Right cardiac atrium (tissue), 5 donors: ENCODE measurements at places on chromosomes 3 and 15. TPM values are rescaled to one million over a fixed set of nuclear protein-coding genes. Genes with fewer than 3 reads are reported as not detected.
A peak's percentile ranks its signal among the peaks of the same experiment; 100 is the strongest.

GRCh38 chr15:34760909-34761308, 6.1 kb upstream of the GJD2 start:
- DNase-seq: no peak

DNA sequence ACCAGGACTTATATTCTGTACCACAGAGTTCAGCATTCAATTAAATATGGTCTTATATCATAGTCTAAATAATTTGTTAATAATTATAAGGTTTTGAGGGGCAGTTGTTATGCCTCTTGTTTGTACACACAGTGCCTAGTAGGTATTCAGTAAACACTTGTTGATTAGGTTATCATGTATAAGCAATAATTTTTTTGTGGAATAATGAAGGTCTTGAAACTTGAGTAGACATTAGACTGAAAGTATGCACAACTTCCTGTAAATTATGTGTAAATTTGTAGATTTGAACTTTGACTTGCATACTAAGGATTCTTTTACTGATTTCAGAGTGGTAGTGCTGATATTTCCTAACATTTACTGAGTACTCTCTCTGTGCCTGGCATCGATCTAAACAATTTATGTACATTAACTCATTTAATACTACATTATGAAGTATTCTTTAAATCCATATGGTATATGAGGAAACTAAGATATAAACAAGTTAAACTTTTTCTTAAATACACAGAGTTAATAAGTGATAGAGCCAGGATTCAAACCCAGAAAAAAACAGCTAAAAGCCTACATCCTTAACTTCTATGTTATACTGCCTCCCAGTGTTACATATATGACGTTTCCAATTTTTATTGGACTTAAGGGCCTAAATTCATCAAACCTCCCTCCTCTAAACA, 65.1 kb downstream of the GLCE start:
- DNase-seq: no peak

- DNase-seq: no peak
Observed at GRCh38 chr3:185342459-185343174, 20.3 kb upstream of the MAP3K13 start.

GRCh38 chr15:75648156-75649000, 666 bp downstream of the SNX33 start:
- peak; percentile 54 for DNase-seq

DNA sequence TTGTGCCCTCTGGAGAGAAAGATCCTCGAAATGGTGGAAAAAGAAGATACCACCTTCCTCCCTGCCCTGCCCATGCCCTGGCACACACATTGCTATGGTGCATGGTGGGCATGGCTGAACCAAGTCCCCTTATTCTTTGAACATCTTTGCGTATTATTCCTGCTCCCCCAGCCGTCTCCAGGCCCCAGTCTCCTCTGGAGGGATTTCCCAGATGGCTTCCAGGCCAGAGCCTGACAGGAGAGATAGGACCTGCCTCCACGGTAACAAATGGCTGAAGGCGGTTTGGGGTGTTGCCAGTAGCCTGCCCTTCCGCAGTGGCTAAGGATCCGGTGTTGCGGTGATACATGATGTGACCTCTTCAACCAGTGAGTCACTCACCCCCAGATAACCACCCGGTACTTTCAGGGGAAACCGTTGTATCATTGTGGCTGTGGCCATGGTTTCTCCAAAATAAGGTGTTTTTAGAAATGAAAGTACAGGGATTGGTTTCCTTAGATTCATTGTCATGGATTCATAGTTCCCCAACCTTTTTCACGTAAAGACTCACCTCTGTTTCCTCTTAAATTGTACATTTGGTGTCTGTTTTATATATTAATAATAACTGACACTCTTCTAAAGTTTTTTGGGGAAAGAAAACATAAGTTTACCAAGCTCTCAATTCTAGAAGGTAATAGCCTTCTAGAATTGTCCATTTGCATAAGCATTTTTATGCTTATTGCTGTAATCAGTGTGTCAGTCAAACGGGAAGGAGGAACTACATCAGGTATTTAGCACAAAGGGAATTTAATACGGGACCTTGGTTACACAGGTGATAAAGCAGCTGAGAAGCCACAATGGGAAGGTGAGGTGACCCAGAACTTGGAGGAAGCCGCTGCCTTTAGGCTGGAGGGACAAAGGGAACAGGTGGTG, 25.9 kb downstream of the SMAD3 start:
- DNase-seq: peak; percentile 83

GRCh38 chr15:86362555-86362954, 282.9 kb downstream of the AGBL1 start:
- no peak for DNase-seq

DNA sequence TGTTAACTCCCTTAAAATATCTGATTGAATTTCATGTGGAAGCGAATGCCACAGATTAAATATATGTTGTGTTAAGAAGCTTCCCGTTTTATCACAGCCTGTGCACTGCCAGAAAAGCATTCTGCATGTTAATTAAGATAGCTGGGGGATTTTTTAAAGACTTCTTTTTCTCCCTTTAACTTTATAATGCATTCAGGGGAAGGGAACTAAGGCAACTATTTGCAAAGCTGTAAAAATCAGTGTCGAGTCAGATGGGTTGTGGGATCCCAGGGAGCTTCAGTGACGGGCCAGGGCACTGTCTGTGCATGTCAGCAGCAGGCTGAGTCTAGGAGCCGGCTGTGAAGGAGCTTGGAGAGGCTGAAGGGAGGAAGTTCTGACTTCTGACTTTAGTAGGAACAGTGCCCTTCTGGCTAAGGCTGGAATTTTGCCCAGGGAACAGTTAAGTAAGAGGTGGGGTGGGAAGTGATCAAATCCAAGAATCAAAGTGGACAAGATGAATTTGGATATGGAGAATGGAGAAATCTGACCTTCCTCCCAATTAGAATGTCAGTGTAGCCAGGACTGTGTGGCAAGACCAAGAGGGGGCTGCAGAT, 77.7 kb downstream of the ABHD5 start:
- peak; percentile 75 for DNase-seq

DNA sequence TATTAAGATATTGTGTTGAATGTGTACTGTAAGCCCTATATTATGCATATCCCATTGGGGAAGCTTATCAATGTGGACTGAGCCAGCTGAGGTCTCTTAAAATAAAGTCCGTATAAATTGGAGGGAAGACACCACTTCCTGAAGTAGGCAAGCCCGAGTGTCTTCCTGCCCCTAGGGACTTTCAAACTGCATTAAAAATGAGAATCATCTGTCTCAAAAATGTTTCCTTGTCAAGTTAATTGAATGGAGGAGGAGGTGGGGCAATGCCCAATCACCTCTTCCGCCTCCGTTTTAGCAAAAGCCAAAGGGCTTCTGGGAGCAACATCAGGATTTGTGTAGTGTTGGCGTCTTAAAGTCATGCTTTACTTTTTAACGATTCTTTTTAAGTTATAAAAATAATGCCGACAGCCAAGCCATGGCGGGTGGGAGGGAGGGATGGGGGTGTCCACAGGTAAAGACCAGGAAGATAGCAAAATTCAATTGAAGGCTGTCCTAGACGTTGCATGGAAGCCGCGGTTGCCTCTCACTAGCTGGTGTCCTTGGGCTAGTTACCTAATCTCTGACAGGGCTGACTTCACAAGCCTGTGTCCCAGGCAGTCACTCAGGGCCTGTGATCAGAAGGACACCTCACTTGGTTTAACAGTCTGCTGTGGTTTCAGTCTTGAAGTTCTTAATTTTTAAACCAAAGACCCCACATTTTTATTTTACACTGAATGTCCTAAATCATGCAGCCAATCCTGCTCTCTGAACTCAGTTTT, 524.9 kb upstream of the PROK2 start:
- no peak for DNase-seq

DNA sequence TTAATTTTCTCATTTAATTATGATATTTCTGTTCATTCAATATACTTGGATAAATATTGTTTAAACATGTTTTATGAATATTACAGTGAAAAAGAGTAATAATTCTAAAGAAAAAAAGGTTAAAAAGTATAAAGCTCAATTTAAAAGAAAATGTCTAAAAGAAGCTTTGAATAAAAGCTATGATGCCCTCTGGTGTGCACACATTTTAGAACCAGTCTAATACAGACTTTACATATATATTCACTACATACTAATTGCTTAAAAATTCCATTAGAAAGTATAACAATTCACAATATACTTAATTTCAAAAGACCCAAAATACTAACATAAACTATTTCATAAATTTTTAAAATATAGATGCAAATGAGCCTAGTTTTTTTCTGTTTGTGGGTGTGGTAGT, 909.1 kb upstream of the ROBO1 start:
- DNase-seq: no peak

- no peak for DNase-seq
Observed at GRCh38 chr3:111919370-111920065, 59.3 kb upstream of the ABHD10 start.

DNA sequence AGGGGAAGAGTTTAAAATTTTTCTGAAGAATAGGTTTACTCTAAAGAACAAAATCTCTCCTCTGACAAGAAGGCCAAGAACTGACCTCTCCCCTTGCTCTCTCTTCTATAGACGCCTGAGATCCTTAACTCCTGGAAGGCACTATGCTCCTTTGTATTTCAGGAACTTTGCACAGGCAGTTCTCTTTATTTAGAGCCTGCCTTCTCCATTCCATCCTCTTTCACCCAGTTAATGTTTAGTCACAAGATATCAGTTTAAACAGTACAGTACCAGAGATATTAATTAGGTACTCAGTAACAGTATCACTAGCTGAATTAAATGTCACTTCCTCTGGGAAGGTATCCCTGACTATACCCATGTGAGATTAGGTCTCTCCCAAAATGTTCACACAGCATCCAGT, 33.5 kb downstream of the HERC1 start:
- no peak for DNase-seq

- DNase-seq: peak; percentile 78
Observed at GRCh38 chr15:101121511-101122090, 130.2 kb downstream of the CHSY1 start.

DNA sequence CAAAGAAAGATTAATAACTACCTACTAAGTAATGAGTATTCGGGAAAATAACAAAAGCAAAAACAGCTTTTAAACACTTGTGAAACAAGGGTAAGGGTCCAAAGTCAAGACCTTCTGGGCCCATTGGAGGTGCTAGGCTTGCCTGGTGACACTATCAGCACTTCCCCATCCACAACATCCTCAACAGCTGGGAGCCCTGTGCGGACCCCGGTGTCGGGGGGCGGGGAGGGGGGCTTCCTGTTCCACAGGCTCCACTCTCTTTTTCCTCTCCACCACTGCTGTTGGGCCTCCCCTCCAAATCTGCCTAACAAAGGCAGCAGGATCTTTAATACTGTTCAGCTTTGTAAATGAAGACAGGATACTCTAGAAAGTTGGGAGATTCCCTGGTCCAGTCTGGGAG, 21.6 kb downstream of the NGRN start:
- DNase-seq: no peak

- DNase-seq: no peak
Observed at GRCh38 chr15:29677871-29678461, 144.3 kb downstream of the TJP1 start.

GRCh38 chr3:184718431-184718830, 6.6 kb upstream of the MAGEF1 start:
- no peak for DNase-seq

- no peak for DNase-seq
Observed at GRCh38 chr3:2153053-2153452, 54.4 kb downstream of the CNTN4 start.

GRCh38 chr3:151750181-151750580, 16.5 kb downstream of the AADACL2 start:
- DNase-seq: no peak

GRCh38 chr3:48268936-48269561, 28.1 kb downstream of the ZNF589 start:
- DNase-seq: no peak

- no peak for DNase-seq
Observed at GRCh38 chr3:184616436-184616835, 54.9 kb downstream of the EPHB3 start.

- DNase-seq: no peak
Observed at GRCh38 chr3:88321363-88322050, 171.7 kb downstream of the C3orf38 start.

- no peak for DNase-seq
Observed at GRCh38 chr15:38587214-38587613, 22.6 kb upstream of the RASGRP1 start.

DNA sequence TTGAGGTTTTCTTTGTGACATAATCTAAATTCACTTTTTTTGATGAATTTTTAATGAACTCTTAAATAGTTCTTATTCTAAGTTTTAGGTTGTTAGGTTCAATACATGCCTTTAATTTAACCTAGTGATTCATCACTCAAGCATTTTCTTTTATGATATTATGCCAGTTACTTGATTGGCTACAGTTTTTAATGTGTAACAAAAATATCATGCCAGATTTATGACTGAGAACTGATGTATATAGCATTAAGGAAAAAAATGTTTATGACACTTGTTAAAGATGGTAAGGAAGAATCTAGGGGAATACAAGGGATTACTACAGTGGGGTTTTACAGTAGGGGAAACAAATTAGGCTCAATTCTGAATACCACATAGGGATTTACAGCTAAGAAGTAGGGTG, 103.1 kb downstream of the VGLL3 start:
- DNase-seq: no peak

- DNase-seq: no peak
Observed at GRCh38 chr3:33217866-33218445, 654 bp downstream of the SUSD5 start.

DNA sequence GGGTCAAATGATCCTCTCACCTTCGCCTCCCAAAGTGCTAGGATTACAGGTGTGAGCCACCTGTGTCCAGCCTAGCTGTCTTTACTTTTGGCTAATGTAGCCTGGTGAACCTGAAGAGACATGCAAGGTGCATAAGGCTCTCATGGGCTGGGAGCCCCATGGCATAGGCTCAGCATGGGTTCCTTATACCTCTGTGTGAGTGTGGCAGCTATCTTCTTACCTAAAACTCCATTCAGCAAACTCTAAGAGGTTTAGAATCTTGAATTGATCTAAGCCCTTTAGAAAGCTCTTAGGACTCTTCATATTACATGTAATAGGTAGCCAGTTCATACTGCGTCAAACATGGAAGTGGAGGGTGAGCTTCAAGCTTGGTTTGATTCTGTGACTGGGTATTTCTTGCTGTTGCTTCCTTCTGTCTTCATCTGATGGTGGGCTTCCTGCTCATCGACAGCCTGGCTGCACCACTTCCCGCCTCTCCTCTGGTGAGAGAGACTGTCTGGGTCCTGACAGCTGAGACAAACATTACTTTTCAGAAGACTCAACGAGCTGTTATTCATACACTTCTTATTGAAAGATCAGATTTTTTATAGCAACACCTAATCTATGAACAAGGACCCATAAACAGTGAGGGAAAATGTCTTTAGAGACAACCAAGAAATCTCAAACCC, 19.2 kb upstream of the TKT start:
- DNase-seq: no peak

Gene RPS27L
- polyA plus RNA-seq: 183 TPM

Gene GHRL
- 0.25 TPM for polyA plus RNA-seq

Gene SAXO2
- polyA plus RNA-seq: 3.8 TPM

Gene RTP3
- polyA plus RNA-seq: not detected

Gene FAM107A
- polyA plus RNA-seq: 52.7 TPM

Gene SLC30A4
- 2.7 TPM for polyA plus RNA-seq

Gene FAM81A
- polyA plus RNA-seq: 1.0 TPM

Gene KLHL40
- 0.29 TPM for polyA plus RNA-seq

Gene HIGD2B
- polyA plus RNA-seq: not detected
